H4 (cell line): ENCODE measurements at places on chromosomes 7 and 10. TPM values are rescaled to one million over a fixed set of nuclear protein-coding genes. Genes with fewer than 3 reads are reported as not detected.

- no peak for DNase-seq
These were observed 218.0 kb downstream of the CREB5 start for GRCh38 chr7:28630350-28630749.

DNA sequence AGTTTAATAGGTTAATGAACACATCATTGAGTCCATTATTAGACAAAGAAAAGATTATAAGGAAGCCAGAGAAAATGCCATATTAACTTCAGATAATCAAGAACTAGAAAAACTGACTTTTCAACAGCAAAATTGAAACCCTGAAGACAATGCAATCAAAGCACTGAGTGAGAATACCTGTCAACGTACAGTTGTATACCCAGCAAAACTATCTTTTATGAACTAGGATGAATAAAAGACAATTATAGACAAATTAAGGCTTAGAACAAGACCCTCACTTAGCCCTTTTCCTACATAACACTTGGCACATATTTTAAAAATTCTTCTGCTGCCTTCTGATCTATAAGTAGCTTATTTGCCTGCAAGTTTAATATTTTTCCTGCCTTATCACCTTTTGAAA is 19.0 kb upstream of the DGKI start:
- DNase-seq = no peak

DNA sequence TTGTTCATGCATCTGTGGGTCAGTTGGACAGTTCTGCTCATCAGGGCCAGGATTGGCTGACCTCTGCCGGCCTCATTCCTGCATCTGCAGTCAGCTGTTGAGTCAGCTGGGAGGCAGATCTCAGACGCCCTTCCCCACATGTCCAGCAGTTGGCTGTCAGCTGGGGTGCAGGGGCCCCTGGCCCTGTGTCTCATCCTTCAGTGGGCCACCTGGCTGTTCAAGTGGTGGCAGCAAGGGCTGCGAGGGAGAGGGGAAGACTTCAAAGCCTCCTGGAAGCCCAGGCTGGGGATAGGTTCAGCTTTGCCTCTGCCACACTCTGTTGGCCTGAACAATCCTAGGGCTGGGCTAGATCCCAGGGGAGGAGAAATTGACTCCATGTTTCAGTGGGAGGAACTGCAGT is 33.2 kb downstream of the TACR2 start:
- no peak for DNase-seq

DNA sequence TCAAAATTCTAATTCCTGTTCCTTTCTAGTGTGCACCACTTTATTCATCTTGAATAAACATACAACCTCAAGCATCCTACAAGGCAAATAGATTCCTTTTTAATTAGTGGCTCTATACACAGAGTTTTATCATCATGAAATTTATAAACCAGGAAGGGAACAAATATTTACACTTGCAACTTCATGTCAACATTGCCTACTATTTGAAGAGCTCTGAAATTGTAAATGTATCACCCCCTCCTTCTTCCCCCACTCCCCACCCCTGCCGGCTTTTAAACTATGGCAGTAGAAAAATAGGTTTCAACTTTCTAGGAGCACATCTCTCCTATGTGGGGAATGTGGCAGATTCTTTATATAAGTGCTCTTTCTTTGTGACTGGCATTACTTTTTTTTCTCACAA is 49.6 kb downstream of the KAT6B start:
- peak; percentile 28 for DNase-seq

MCM10 gene
- total RNA-seq = 15.1 and 17.7 TPM in 2 replicates

DNA sequence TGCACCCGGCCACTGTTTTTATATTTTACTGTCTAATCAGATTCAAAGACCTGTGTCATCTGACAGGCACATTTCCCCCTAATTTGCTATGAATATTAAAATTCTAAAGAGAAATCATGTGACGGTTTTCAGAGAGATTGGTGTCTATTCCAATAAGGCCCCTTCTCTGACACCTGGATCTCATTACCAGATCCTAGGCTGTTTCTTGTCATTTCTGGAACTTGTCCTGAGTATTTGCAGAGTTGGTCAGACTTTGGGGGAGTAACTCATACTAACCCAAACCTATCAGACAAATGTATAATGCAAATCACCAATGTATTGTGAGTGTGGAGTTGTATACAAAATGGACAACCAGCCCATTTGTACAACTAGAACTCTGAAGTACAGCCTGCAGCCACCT is 29.5 kb downstream of the MYO1G start:
- no peak for DNase-seq

- DNase-seq = no peak
These were observed 46.8 kb upstream of the GLCCI1 start for GRCh38 chr7:7921830-7922229.

GRCh38 chr10:102627736-102628293 is 16.5 kb upstream of the TRIM8 start:
- peak; percentile 54 for DNase-seq

DNA sequence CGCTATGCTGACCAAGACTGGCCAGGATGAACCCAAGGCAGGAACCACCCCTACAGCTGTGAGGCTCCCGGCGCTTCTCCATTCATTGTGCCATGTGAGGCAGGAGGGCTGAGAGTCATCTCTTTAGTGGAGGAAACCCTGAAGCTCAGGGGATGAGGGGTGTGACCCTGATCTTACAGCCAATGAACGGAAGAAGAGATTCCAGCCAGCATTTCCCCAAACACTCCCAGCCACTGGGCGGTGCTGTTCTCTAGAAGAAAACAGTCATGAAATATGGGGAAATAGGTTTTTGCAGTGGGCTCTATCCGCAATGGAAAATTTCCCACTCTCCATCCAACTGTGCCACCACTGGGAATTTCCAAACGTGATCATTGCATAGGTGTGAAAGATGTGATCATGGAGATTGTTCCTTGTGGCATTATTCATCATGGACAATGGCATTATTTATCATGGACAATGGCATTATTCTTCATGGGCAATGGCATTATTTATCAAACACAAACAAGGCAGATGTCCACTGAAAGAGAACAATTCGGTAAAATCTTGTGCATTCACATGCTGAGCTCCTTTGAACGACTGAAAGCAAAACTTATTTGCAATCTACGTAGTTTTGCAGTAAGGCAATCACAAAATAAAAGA is 14.0 kb upstream of the SLC18A2 start:
- DNase-seq = peak; percentile 27

CHN2 gene
- total RNA-seq = 4.7 and 17.2 TPM in 2 replicates

- DNase-seq = no peak
These were observed 11.2 kb upstream of the GRID1 start for GRCh38 chr10:86377797-86378146.

DNA sequence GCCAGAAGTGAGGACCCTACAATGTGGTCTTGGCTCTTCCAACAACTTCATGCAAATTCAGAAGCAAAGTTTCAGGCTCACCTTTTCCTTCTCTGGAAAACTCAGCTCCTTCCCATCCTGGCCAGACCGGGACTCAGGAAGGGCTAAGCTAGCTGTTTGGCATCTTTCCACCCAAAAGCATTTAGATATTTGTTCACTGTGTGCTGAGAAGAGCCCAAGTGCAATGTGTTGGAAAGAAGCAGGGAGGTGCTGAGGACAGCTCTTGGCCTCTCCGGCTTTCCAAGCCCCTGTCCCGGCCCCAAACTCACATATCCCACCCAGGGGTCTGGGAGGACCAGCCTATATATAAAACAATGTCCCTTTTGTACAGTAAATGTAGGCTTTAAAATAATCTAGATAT is 44.5 kb downstream of the MKI67 start:
- no peak for DNase-seq

GRCh38 chr10:130934293-130935127 is 377.0 kb downstream of the TCERG1L start:
- DNase-seq = no peak

LBX1 gene
- not detected in 2 replicates for total RNA-seq

- DNase-seq = no peak
These were observed 24.5 kb downstream of the FOXK1 start for GRCh38 chr7:4706384-4707216.

DNA sequence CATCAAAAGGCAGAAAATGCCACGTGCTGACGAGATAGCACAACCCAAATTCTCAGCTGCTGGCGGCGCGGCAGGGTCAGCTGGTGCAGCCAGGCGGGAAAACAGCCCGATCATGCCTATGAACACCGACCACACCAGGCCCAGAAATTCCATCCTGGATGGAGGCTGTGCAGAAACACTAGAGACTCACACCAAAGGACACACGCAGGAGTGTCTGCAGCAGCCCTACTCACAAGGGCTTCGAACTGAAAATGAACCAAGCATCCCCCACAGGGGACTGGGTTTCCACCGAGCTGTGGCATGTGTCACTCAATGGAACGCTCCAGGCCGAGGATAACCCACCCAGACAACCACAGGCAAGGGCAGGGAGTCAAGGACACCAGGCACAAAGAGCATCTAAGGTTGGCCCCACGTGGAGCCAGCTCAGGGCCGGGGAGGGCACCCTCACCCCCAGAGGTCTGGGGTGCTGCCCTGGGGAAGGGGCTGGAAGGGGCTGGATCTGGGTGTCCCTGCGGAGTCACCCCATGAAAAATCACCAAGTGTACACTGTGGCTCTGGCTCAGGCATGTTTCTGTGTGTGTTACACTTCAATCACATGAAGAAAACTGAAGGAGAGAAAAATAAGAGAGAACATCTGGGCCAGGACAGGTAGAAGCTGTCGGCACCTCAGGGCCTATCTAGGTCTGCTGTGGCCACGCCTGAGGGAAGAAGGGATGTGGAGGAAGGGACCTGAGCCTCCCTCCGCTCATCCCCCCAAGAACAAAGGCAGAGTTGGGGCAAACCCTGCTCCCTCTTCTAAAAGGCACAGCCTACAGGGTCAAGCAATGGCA is 33.0 kb downstream of the RASGEF1A start:
- DNase-seq = no peak

TMEM254 gene
- total RNA-seq = 6.9 and 14.8 TPM in 2 replicates

ST8SIA6 gene
- total RNA-seq = 0.14 TPM in 1 of 2 replicates, not detected in the other

DNA sequence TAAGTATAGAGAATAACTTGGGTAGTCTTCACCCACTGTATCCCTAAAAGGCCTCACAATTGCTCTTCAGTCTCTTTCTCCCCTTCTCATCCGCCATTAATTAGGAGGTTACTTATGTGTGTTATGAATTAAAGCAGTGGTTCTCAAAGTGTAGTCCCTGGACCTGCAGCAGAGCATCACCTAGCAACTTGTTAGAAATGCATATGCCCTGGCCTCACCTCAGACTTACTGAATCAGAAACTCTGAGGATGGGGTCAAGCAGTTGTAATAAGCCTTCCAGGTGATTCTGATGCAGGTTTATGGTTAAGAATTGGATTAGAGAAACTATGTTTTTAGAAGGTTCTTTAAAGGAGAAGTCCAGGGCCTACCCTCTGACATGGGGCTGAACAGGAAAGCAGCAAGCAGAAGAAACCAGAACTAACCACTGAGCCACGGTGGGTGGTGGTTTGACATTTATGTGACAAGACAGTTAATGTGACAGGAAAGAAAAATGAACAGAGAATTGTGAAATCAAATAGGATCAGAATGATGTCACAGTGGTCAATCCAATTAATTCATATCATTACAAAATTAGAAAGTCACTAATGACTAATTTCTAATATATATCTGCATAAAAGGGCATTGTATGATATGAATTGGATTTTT is 37.6 kb downstream of the ENTPD1 start:
- no peak for DNase-seq

GRCh38 chr10:12111528-12111927 is 17.9 kb upstream of the SEC61A2 start:
- DNase-seq = no peak

- peak; percentile 20 for DNase-seq
These were observed 150.0 kb downstream of the ZNF33B start for GRCh38 chr10:42488416-42488815.

DNA sequence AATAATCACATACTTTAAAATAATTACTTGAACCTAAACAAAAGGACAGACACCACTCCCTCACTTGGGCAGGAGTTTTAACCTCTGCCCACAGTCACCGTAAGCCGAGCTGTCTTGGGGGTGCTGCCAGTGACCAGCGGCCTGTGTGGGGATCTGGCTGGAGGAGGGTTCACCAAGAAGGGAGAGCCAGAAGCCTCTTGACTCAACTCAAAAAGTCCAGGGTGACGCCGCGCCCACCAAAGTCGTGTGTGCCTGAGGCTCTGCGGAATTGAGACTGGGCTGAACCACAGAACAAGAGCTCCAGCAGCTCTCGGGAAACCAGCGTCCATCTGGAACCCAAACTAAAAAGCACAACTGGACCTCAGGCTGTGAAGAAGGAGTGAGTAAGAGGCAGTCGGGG is 35.8 kb downstream of the ZFAND2A start:
- DNase-seq = no peak

- no peak for DNase-seq
These were observed 1.9 kb downstream of the PDE6C start for GRCh38 chr10:93614101-93614825.

GPR26 gene
- total RNA-seq = not detected in 2 replicates

NME8 gene
- total RNA-seq = not detected in 2 replicates

GRCh38 chr10:119448628-119449584 is 93.6 kb downstream of the RGS10 start:
- no peak for DNase-seq
